ENCODE measurements at places on chromosomes 7 and 10.
A peak's percentile ranks its signal among the peaks of the same experiment; 100 is the strongest.

DNA sequence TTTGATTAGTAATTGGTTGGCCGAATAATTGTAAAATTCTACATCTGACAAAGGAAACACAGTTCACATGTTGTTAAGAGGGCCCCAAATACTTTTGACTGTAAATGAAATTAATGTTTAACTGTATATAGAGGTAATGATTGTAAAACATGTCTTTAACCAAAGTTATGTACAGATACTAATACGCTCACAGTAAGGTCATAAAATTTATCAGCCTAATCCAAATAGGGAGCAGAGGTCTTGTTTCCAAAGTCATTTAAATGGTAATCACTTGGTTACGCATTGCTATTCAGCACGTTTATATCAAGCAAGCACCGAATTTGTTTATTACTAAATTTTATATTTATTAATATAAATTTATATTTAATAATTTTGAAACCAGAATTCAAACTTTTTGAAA, 1.4 kb downstream of the PHYHIPL start:
- no peak for DNase-seq

- no peak for DNase-seq
These were observed 27.4 kb upstream of the LOXL4 start for GRCh38 chr10:98295401-98295811.

GRCh38 chr7:137935884-137936508, 65.9 kb downstream of the CREB3L2 start:
- DNase-seq: no peak

DNA sequence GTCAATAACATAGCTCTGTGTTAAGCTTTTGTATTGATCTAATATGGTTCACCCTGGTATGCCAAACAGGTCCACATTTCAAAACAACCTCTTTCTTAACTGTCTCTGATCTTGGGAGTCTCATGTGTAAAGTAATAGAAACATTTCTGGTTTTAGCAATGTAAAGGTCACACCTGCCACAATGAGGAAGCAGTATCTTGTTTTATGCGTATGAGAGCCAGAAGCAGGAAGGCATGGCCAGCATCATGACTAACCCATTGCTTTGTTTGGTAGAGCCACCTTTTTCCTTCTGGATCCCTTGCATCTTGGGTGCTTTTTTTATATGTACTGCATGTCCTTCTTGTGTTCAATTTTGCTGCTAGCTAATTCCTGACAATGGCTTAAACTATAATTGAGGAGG, 411.3 kb upstream of the SEMA3C start:
- no peak for DNase-seq

- DNase-seq: no peak
These were observed 59.1 kb downstream of the CSTF2T start for GRCh38 chr10:51640120-51640819.

- DNase-seq: no peak
These were observed 58.9 kb downstream of the LRGUK start for GRCh38 chr7:134186027-134186426.

GRCh38 chr10:11086177-11086840, 68.6 kb downstream of the CELF2 start:
- no peak for DNase-seq

DNA sequence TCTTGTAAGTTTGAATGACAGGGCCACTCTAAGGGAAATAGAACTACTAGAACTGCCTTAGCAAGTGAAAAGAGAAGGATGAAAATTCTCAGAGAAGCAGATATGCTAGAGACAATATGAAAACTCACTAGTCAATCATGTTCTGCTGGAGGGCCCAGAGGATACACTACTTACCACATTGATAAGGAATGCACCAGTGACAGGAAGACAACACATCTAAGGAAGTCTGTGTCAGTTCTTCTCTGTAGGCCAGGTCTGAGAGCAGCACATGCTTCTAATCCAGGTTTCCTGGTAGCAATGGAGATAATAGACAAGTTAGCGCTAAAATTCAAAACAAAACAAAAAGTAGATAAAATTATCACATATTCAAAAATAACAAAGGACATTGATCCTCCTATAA, 235.2 kb upstream of the AKR1E2 start:
- no peak for DNase-seq

DNA sequence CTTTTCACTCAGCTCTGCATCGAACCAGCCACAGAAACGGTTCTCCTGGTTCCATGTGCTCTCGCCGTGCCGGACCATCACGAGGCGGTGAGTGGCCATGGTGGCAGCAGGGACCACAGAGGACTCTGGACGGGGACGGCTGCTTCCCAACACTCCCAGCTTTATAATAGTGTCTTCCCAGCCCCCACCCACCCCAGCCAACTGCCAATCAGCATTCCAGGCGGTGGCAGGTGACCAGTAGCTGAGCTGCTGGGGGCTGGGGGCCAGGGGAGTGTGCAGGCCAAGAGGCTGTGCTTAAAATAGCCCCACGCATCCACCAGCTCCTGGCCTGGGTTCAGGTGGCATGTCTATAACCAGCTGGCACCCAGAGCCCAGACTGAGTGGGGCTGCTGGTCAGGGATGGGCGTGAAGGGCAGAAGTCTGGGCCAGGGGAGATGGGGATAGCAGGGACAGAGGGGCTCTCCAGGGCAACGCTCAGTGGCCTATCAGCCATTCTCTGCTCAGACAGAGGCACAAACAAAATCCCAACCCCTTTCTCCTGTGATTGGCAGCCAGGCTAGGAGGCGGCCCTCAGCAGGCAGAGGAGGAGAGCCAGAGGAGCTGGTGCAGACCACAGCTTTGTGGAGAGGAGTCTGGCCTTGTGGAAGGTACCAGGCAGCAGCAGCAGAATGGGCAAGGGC, at the start of gene PGAM2:
PGAM2 (minus strand) TSS at position 137 of the 680 bp plus-strand sequence; CDS start at position 99, 38 bp downstream.
- no peak for DNase-seq

DNA sequence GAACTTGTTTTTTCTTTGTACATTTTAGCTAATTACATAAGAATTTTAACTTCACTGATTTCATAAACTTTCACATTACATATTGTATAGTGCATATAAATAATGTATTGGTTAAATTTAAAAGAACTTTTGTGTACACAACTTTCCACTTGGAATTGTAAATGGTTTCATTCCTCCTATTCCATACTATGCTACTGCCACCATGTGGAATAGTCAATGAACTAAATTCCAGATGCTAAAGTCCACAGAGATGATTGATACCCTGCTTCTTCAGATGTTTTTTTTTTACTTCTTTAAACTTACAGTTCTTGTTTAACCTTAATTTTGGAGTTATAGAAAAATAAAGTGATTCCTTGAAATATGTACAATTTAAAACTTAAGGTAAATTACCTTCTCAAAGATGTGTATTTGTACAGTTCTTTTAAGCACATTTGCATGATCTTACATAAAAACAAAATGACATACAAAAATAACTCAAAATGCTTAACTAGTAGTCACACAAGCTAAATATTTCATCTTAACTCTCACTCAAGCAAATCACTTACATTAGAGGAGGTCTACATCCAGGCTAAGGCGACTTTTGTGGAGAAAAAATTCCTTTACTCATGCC, 247.6 kb upstream of the HGF start:
- no peak for DNase-seq

- no peak for DNase-seq
These were observed 23.0 kb upstream of the SVIL start for GRCh38 chr10:29657719-29658274.

DNA sequence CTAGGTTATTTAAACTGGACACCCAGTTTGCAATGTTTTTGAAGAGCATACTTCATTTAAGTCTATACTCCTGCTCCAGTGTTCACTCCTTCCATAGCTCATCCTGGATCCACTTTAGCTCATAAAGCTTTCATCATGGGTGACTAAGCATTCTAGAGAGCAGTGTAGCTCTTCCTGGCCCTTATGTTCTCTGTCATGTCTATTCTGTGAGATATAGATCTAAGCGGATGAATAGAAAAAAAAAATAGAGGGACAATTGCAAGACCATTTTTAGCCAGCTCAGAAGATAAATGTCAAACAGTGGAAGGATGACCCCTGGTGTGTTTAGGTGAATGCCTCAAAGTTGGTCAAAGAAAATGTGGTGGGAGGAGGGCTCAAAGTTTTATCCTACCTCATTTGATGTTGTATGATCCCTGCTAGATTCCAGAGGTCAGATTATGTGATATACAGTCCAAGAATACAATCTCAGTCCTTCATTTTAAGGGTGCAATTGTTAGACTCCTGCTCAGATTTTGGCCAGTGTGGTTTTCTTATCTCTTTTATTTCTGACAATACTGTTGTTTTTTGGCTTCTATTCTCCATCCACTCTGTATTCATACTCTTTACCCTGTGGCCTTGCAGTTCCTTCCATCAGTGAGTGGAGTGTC, 7.5 kb upstream of the HECW1 start:
- no peak for DNase-seq

- no peak for DNase-seq
These were observed 256.9 kb upstream of the TPK1 start for GRCh38 chr7:145092766-145093165.

DNA sequence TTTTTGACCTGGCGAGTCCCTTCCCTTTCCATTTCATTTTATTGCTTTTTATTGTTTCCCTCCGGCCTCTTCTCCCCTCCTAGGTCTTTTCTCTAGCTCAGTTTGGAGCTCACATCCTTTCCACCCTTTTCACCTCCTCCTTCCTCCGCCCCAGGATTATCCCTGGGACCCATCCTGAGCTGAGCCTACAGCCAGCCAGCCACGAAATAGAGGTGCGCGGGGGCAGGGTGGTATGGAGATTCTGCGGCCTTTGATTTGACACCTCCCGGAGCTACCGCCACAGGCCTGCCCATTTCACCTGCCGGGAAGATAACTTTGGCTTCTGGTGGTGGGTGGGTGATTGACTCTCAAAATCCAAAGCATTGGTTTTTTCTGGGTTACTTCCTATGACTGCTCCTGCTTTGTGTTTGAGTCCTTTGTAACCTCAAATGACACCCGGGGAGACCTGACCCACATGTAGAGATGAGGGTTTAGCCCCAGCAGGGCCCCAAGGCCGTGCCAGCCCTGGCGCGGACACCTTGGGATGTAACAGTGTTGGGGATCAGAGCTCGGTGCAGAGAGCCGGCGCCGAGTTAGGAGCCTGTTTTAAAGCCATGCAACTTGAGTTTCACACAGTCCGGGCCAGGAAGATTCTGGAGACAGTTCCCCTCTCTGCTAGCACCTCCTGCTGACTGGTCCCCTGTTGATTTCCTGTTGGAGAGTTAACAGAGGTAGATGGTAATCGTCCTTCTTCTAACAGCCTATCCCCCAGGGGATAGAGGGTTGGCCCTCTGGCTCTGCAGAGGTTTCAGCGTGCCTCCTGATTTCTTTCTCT, 1.5 kb downstream of the DUSP5 start:
- no peak for DNase-seq

- peak; percentile 32 for DNase-seq
These were observed 42.3 kb upstream of the FOXI2 start for GRCh38 chr10:127694580-127695193.

- DNase-seq: no peak
These were observed 240.2 kb downstream of the C7orf25 start for GRCh38 chr7:42671627-42672026.

- no peak for DNase-seq
These were observed 5.5 kb downstream of the WDR91 start for GRCh38 chr7:135205850-135206249.

DNA sequence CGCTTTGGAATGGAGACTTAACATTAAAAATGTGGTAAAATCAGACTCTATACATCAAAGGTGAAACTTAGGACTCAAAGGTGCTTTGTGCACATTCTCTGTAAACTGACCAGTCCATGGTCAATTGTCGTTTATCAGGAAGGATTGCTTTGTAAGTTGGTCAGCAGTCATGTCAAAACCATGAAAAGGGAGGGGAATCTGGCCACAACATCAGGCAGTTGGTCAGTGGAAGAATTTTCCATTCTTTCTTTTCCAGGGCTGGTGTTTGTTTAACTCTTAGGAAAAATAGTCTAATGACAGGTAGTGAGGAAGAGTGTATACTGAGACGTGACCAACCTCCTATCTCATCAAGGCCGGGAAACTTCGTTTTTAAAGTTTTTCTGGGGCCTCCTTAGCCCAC, 226.5 kb downstream of the ADK start:
- no peak for DNase-seq

DNA sequence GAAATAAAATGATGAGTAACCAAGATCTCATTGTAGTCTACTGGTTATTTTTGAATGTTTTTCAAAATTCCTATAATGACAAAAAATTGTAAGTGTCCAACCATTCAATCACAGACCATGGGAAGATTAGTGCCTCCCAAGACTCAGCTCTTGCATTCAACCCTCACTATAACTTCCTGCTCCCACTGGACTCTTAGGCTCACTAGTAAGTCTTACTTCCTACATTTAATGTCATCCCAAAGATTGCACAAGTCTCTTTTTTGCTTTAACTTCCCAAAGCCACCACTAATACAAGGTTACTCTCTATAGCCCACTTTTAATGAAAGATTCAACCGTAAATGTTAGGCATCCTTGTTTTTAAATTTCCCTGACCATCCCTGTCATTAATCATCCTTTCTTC, 111.9 kb upstream of the NRBF2 start:
- no peak for DNase-seq

DNA sequence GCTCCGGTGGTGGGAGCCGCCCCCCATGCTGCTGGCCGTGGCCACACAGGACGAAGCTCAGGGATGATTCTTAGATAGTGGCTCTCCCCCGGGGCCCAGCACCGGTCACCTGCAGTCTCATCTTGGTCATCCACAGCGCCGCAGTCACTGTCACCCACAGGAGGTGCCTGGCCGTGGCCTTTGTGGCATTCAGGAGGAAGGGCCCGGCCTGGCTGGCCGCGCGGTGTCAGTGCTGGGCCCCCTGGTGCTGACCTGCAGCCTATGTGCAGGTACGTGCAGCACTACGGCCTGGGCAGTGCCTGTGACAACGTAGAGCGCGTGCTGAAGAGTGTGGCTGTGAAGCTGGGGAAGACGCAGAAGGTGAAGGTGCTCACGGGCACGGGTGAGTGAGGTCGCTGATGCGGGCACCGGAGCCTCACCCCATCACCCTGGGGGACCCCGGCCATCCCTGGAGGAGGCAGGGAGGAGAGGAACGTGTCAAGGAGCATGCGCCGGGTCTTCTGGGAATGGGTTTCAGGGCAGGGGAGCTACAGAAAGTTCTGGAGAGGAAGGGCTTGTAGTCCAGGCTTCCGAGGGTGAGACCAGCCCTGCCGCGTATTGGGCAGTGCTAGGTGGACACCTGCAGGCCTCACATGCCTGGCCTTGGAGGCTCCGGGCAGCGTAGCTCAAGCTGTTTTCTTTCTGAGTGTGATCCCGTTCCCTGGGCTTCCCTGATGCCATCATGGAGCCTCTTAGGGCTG, 5.0 kb downstream of the SPRN start:
- DNase-seq: no peak

GRCh38 chr10:113041324-113041723, 91.3 kb downstream of the TCF7L2 start:
- DNase-seq: no peak

DNA sequence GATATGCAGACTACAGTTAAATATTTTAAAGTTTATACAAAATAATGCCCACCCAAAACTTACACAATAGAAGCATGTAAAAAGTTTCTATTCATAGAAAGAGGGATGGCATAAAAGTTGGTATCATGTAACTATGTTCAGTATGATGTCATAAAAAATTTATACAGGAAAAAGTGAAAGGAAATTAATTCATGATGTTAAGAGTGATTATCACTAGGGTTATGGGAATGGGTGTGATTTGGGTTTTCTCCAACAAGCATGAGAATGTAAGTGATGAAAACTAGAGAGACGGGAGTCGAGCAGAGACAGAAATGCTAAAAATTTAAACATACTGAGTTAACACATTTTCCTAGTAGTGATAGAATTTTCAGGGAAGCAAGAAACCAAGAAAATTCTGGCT, 52.7 kb downstream of the GDI2 start:
- DNase-seq: no peak

GRCh38 chr7:44175730-44176129, 13.5 kb downstream of the GCK start:
- no peak for DNase-seq

All from activated CD4-positive, alpha-beta T cell treated with anti-CD3 and anti-CD28 coated beads for 24 hours (primary cell).